ENCODE measurements at places on chromosomes 13 and 19.

DNA sequence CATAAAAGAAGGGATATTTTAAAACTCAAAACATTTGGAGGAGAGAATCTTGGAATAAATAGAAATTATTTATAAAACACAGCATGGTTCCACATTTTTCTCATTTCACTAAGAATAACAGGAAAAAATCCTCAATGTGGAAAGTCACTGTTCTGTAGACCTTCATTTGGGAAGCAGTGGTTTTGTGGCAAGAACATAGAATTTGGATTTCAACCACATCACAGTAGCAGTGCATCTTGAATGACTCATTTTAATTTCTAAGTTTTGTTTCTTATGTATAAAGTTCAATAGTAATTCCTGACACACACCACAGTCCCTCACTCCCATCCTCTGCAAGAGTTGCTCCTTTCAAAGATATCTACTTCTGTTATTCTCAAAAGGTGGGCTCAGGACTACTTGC is 264.0 kb downstream of the ENOX1 start:
- no peak for DNase-seq

GRCh38 chr19:16034958-16035560 is 41.2 kb upstream of the TPM4 start:
- DNase-seq = no peak

- no peak for DNase-seq
Measured at GRCh38 chr19:14472202-14472938, 2.8 kb downstream of the PTGER1 start.

GRCh38 chr19:1154731-1155351 is 19.2 kb downstream of the SBNO2 start:
- peak; percentile 47 for DNase-seq

GRCh38 chr13:73073050-73073449 is 14.2 kb downstream of the KLF5 start:
- no peak for DNase-seq

DNA sequence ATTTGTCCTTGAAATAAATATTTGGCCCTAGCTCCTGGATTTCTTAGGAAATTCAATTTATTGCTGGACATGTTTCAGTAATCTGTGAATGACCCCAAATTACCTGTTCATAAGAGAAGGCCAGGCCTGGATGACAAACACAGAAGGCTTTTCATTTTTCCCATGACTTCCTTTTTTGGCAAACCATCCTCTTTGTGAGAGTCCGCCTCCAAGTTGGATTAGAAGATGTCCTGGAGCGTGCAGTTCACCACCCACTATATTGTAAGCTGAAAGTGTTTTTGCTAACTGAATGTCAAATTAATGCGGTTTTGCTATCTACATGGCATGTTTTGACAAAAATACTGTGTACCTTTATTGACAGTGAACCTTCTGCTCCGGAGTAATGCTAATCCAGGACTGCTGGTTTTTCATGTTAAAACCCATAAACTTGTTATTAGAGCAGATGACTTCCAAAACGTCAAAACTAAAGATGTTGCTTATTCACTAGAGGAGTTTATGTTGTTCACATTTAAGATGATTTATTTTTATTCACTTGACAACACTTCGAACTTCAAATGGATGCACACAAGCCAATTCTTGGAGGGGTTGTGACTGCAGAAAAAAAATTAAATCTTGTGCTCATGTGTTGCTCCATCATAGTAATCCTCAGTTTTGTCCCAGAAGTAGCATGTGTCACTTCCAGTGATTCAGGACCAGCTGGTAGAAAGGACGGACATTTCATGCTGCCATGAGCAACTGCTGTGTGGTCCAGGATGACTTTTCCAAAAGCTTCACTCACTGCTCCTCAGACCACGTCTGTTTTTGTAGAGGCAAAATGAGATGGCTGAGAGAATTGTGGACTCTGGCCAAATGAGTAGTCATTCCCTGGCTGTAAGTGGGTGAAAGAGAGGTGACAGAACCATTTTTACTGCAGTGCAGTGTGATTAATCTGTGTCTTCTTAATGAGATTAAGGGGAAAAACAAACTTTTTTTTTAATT is 71.0 kb downstream of the ITGBL1 start:
- no peak for DNase-seq

GRCh38 chr19:35871611-35872010 is 3.2 kb downstream of the APLP1 start:
- no peak for DNase-seq

GRCh38 chr19:34118879-34119748 is 53.2 kb upstream of the LSM14A start:
- no peak for DNase-seq

DNA sequence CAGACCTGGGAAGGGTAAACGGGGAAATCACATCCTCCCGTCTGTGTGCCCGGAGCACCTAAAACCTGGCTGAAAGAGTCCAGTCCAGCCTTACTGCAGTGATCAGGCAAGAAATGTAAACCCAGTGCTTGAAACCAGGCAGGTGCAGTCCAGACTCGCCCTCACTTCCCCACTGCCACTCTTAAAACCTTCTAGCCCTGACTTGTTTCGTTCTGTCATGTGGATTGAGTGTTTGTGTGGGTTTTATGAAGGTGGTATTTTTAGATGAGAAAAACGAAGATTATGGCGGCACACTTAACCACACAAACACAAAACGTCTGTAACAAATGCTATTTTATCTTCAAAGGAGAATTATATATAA is 839 bp upstream of the CKAP2 start:
- no peak for DNase-seq

DNA sequence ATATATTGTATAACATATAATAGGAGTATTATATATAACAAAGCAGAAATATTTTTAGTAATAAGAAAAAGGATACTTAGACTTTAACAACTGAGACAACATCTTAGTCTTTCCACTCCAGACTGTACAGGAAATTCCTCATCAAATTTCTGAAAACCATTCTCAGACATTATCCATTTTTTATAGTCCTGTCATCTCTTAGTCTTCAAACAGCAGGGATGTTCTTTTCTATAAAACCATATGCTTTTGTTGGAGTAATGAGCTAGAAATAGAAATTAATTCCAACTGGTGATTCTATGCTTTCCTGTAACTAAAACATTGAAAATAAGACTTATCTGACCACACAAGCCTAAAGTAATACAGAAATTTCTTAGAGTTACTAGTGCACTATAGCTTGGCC is 82.2 kb upstream of the CSNK1A1L start:
- DNase-seq = no peak

DNA sequence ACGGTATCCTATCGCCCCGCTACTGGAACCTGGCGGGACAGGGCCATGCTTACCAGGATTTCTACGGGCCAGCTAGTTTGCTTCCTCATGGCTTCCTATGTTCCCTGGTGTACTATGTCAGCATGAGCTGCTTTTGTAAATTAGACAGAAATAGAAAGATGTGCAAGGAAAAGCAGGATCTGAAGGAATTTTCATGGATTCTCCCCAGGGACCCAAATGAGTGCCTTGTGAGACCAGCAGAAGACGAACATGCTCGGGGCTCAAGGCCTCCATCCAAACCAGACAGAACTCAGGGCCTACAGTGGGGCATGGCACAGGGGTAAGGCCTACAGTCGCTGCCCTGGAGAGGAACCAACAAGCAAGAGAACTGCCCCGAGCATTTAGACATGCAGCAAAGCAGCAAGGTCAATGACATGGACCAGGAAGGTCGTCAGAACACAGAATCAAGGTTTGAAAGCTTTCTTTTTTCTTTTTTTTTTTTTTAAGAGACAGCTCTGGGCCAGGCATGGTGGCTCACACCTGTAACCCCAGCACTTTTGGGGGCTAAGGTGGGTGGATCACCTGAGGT is 17.3 kb downstream of the EPS15L1 start:
- no peak for DNase-seq

- DNase-seq = no peak
Measured at GRCh38 chr19:14073925-14074838, 1.6 kb downstream of the MISP3 start.

DNA sequence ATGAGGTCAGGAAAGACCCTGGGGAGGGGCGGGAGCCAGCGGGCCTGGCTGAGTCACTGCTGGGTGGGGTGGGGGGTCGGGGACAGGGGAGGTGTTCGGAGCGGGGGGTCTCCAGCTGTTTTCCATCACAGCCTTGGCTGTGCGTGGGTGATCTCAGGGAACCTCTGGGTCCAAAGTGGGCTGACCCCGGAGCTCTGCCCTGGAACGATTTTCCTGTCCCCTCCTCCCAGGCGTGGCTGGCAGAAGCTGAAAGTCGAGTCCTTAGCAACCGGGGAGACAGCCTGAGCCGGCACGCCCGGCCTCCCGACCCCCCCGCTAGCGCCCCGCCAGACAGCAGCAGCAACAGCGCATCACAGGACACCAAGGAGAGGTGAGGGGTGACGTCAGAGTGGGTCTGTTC is 10.6 kb downstream of the TRIP10 start:
- no peak for DNase-seq

GRCh38 chr19:16458391-16459341 is 13.1 kb downstream of the EPS15L1 start:
- DNase-seq = no peak

- no peak for DNase-seq
Measured at GRCh38 chr13:106187501-106188095, 347.9 kb downstream of the EFNB2 start.

DNA sequence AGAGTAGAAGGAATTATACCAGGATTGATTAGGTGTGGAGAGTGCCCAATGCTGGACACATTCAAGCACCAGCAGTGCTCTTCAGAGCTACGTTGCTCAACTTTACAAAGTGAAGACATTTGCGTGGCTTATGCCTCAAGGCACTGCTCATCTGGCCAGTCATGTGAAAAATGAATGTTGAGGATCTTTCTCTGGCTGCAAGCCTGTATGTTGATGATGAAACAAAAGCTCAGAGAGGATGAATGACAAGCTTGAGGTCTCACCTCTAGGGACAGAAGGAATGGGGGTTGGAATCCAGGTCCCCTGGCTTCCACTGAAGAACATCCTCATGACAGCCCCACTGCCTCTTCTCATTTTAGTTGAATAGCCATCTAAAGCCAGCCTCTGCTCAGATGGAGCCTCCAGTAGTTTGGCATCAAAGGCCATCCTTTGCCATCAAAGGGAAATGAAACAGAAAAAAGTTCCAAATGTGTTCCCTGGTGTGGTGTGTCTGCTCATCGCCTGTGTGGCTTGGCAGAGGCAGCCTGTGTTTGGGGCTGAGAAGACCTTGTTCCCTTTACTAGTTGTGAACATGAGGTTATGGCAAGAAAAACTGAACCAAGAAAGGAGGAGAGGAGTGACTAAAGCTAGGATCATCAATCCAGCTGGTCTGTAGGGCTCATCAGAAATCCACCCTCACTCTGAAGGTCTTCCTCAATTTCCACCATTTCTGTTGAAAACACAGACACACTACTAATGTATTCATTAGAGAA is 114.0 kb upstream of the KL start:
- DNase-seq = no peak

- no peak for DNase-seq
Measured at GRCh38 chr13:40231311-40231710, 435.1 kb downstream of the FOXO1 start.

- no peak for DNase-seq
Measured at GRCh38 chr13:52879950-52880741, 31.7 kb upstream of the PCDH8 start.

GRCh38 chr13:73339086-73339485 is 280.3 kb downstream of the KLF5 start:
- no peak for DNase-seq

DNA sequence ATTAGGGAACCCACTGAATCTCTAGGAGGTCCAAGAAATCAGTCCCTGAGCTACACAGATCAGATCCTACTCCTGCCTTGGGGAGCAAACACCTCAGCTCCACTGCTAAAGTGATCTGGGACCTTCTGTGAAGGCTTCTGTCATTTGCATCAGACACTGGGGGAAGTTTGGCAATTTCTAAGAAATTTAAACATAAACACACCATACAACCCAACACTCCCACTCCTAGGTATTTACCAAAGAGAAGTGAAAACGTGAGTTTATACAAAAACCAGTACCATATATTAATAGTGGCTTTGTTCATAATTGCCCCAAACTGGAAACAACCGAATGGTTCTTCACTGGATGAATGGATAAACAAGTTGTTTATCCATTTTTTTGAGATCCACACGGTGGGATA is 7.3 kb upstream of the TYROBP start:
- DNase-seq = no peak

DNA sequence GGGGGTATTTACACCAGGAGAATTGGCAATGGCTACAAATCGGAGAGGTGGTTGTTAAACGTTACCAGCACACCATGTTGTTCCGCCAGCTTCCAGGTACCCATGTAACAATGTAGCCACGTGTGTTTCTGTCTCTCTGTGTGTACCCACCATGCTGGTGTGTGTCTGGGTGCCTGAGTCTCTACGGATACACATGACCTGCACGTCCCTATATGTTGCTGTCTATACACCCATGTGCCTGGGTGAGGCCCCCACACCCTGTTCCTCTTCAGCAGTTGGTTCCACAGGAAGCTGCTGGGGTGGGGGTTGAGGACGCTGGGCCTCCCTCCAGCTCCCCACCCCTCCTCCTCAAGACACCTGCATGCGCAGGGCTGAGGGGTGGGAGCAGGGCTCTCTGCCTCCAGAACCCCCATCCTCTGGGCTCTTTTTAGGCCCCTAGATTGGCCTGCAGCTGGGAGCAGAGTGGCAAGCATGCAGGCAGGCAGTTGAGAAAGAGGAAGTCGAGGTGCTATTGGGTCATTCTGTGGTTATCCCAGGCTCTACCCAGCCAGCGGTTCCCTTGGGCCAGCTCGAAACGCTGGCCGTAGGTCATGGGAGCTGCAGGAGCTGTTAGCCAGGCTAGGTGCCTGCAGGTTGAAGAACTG is at the start of gene ARHGEF18:
Gene ARHGEF18 (plus strand): TSS at position 351 of the 644 bp plus-strand sequence. CDS start 13,954 bp downstream, outside the sequence.
- no peak for DNase-seq

All from amniotic stem cell (primary cell).